ENCODE measurements at places on chromosomes 16 and 17. TPM values are rescaled to one million over a fixed set of nuclear protein-coding genes. Genes with fewer than 3 reads are reported as not detected.
A peak's percentile ranks its signal among the peaks of the same experiment; 100 is the strongest.

DNA sequence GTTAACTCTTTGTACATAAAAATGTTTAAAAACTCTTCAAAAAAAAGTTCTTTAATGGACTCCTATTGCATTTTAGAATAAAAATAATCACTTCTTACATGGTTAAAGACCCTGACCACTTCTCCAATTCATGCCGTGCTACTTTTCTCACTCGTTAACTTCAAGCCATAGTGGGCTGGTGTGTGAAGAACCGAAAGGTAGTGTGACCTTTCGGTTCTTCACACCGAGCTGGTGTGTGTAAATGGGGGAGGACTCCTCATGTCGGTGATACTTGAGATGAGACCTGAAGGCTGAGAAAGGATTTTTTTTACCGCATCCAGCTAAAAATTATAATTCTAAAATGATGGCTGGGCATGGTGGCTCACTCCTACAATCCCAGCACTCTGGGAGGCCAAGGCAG is 22.1 kb downstream of the RFFL start:
- DNase-seq: no peak

DNA sequence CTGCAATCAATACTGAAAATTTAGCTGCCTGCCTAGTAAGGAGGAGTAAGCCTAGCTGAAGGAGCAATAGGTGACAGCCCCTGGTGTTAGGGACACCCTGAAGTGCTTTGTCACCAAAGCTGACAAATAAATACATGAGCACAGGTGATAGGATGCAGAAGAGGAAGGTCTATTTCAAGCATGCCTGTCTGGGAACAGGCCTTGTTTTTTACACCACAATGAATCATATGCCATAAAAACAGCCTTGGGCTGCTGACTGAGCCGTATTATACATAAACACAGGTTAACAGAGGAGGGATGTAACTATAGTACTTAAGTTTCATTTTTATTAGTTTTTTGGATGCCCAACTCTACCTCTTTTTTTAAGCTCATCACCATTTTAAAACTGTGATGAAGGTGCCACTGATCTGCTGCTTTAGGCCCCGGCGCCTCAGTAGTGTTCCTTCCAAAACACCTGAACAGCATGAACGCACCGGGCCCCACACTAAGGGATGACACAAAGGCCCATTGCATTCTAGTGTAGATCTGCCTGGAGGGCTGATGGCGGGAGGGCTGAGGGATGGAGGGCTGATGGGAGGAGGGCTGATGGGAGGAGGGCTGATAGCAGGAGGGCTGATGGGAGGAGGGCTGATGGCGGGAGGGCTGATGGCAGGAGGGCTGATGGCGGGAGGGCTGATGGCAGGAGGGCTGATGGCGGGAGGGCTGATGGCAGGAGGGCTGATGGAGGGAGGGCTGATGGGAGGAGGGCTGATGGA is 150.3 kb downstream of the AATF start:
- no peak for DNase-seq

- DNase-seq: no peak
Measured at GRCh38 chr17:31428111-31428510, 36.6 kb downstream of the RAB11FIP4 start.

DNA sequence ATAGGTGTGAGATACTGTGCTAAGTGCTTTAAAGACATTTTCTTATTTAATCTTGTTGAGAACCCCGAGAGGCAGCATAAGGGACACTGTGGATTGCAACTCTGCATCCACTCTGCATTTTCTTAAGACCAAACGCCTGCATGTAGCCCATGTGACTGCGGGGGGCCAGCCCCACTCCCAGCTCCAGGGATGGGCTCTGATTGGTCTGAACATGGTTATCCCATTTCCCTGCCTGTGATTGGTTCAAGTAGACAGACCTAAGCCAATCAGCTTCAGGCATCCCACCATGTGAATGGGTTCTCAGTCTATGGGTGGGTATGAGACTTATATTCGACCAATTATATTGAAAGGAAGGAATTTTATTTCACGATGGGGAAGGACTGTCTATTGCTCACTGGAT is 33.2 kb upstream of the USP7 start:
- no peak for DNase-seq

DNA sequence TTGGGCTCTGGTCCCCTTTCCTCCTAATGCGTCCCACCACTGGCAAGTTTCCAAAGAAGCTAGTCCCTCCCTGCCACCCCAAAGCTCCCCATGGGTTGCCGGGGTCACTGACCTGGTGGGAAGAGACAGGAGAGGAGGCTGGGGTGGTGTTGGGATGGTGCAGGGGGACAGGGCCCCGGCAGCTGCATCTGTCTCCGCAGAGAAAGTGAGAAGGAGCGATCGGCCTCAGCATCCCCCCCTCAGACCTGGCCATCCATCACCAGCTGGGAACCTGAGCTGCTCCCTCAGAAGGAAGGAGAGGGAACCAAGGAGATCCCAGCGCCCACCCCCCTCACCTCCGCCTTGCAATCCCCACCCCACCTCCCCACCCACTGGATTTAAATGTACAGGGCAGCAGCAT is 3.3 kb downstream of the ETV4 start:
- DNase-seq: no peak

- no peak for DNase-seq
Measured at GRCh38 chr16:31090540-31090939, 1.8 kb upstream of the PRSS53 start.

GRCh38 chr16:776824-777223 is 11.4 kb downstream of the RPUSD1 start:
- no peak for DNase-seq

- DNase-seq: no peak
Measured at GRCh38 chr16:3119701-3120408, 7.5 kb downstream of the ZNF205 start.

DNA sequence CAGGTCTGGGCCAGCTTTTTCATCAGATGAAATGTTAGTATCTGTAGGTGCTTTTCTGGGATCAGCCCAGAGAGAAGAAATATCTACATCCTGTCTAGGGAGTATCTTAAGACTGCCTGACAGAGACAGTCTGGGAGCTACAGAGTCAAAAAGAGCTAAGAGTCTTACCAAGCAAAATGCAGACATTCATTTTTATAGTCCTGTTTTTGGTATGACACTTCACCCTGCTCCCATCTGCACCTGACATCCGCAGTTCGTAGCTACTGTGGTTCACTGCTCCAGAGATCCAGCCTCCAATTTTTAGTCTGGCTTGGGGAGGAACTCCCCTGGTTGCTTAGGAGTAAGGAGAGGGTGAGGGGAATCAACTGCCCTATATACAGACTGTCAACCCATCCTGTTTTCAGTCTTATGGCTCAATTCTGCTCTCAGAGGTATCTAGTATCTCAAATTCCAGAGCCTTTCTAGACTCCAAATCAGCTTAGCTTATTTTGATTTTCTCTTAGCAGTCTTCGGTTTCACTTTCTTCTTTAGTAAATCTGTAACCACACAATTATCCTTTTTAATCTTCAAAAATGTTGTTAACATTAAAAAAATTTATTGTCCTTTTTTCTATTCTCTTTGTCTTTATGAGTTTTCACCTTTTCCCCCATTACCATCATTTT is 97.8 kb downstream of the TMEM100 start:
- DNase-seq: no peak

- no peak for DNase-seq
Measured at GRCh38 chr16:79188115-79188738, 412.3 kb downstream of the MAF start.

- DNase-seq: no peak
Measured at GRCh38 chr17:80460429-80460834, 16.0 kb downstream of the NPTX1 start.

DNA sequence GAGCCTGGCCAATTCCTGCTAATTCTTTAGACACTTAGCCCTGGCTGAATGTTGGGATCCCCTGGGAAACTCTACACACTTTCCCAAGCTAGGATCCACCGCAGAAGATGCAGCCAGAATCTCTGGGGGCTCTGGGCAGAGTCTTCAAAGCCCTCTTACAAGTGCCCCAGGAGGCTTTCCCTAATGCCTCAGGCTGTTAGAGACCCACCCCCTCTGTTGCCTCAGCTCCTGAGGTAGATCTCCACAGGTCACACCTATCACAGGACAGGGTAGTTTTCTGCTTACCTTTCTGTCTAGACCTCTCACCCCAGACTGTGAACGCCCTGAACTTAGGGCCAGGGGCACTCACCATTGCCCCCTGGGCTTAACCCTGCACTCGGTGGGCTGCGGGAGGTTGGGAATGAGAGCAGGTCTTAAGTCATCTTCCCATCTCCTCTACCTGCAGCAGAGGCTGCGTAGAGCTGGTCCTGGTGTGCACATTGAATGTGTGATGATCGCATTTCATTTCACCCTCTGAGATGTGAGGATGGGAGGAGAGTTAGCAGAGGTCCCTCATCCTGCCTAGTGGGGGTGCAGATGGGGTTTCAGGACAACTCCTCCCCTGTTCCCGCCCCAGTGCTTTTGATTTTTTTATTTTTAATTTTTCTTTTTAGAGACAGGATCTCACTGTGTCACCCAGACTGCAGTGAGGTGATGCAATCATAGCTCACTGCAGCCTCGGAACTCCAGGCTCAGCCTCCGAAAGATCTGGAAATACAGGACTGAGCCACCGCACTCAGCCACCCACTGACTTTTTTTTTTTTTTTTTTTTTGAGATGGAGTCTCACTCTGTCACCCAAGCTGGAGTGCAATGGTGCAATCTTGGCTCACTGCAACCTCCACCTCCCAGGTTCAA is 89.0 kb upstream of the LHX1 start:
- no peak for DNase-seq

DNA sequence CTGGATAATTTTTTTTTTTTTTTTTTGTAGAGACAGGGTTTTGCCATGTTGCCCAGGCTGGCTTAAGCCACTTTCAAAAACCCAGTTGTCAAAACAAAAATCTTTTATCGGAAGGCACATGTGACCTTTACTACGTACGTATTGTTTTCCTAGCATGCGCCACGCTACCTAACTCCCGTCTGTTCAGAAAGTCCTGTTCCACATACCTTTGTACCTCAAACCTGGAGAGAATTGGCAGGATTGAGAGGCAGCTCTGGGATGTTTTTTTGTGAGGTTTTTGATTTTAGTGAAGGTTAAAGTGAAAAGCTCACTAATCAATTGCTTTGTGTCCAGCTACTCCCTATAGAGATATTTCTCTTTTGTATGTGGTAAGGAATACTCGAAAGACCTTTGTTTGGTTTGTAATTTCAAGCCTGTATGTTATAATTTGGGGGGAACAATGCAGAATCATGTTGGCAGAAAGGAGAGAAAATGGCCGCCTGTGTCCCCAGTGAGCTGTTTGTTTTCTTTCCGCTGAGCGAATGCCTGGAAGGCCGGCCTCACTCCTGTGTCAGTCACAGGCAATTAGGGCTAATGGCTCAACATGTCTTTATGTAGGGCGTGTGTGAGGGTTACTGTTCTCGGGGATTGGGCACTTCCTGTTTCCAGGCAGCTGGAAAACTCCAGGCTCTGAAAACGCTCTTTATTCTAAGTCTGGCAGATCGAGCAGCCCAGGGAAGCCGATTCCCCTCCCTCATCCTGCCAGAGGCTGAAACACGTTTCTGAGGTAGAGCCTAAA is 60.8 kb upstream of the CLEC18A start:
- DNase-seq: no peak

- peak; percentile 93 for DNase-seq
Measured at GRCh38 chr17:879546-880442, 97.6 kb downstream of the MRM3 start.

- no peak for DNase-seq
Measured at GRCh38 chr17:65099941-65100315, 37.2 kb upstream of the RGS9 start.

DNA sequence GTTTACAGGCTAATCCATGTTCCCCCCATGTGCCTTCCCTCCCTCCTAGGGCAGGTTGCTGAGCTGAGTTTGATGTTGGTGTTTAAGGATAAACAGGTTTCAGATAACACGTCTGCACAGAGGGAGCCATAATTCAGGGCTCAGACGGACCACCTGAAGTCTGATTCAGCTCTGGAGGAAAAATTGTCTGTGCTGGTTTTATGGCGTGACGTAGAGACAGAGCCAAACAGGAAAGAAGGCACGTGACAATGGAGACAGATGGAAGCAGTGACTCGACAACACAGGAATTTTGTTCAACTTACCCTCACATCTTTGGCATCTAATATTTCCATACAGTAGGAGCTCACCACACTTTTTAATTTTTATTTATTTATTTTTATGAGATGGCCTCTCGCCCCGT is 10.7 kb upstream of the USP10 start:
- no peak for DNase-seq

DNA sequence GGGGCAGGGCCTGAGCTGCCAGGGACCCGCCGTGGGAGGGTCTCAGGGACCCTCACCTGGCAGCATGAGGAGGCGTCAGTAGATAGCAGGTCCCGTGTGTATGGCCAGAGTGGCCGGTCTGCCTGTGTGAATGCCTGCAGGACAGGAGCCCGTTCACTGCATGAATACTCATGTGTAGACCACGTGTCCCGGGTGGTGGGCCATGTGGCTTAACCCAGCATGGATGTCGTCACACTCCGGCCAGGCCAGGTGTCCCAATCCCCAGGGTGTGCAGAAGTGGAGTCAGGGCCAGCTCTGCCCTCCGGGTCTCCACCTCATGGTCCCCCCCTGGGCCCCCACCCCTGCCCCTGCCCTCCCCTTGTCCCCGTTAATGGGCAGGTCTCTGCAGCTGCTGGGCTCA is 53.7 kb downstream of the BAHCC1 start:
- no peak for DNase-seq

Gene DHRS7B
- total RNA-seq: 12.4 TPM

Gene RILP
- total RNA-seq: 6.0 TPM

Gene CLEC18A
- 1.4 TPM for total RNA-seq

Gene KRTAP2-2
- not detected for total RNA-seq

Gene GAS7
- total RNA-seq: 14.5 TPM

Gene ORAI3
- 8.7 TPM for total RNA-seq

Gene CDIPT
- total RNA-seq: 70.9 TPM

Gene CMTM2
- not detected for total RNA-seq

Gene RND2
- total RNA-seq: 56.8 TPM

Gene CA4
- 3.6 TPM for total RNA-seq

Gene KRT13
- total RNA-seq: not detected

Gene MBTD1
- 51.4 TPM for total RNA-seq

Gene IRX3
- total RNA-seq: 1.6 TPM

Gene AATF
- total RNA-seq: 67.7 TPM

Gene PDE6G
- total RNA-seq: 6.4 TPM

Gene XPO6
- 130 TPM for total RNA-seq

Gene BIRC5
- total RNA-seq: 108 TPM

Gene ABCA10
- total RNA-seq: not detected
